Cortex of kidney (tissue), 1 donor: ENCODE measurements at places on chromosomes 7 and 10.

DNA sequence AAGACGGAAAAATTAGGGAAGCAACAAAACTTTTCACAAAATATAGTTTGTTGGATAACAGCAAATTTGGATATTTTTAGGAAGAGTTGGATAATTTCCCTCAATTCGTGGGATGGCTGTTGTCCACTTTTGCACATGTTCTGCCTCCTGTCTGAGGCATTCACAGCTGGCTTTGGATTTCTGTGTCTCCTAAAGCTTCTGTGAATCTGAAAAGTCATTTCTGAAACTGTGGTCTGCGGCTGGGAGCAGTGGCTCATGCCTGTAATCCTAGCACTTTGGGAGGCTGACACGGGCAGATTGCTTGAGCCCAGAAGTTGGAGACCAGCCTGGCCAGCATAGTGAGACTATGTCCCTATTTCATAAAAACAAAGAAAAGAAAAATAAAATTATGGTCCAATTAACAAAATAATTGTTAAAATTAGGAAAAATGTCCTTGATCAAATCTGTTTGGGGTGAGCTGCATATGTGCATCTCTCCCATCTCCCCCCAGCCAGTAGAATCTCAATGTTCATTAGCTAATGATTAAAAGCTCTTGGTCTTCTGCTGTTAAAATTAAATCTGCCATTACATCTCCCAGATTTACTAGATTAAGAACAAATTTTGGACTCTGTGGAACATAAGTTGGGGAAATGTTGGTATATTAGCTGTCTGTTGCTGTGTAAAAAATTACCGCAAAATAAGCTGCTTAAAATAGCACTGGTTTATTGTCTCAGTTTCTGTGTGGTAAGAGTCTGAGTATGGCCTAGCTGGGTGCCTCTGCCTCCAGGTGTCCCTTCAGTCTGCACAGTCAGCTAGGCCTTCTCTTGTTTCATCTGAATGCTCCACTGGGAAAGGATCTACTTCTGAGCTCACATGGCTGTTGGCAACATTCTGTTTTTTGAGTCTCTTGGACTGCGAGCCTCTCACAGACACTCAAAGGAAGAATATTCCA, 332.0 kb upstream of the FZD1 start:
- no peak for DNase-seq

- DNase-seq = no peak
These were observed 188.9 kb downstream of the SKIDA1 start for GRCh38 chr10:21336476-21337170.

GRCh38 chr7:130844811-130845580, 111.0 kb upstream of the KLF14 start:
- DNase-seq = no peak

DNA sequence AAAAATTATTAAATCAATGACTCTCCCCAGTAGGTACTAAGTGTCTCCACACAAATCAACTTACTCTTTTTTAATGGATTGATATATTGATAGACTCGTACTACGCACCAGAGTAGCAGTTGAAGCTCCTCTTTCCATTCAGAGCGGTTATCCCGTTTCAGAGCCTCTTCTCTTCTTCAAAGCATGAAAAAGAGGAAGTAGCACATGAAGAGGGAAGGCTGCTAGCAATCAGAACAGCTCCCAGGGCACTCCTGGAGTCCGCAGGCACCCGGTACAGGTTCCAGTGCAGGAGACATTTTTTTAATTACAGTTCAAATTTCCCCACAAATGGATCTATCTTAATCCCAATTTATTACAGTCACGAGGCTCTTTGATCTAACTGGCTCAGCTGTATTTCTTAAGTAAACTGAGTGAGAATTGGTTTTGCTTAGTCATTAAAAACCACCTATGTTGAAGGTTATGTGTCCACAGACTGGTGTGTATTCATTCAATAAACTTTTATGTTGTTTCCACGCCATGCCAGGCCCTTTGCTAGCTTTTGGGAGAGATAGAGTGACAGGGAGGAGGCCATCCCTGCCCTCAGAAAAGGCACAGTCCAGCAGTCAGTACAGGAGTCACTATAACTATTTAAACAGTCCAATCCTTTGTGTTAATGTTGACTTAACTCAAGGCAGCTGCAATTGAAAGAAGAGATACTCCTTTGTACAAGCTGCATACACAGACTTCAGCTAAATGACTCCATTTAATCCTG, 32.1 kb upstream of the CALN1 start:
- DNase-seq = no peak

GRCh38 chr10:34474009-34474376, 341.1 kb downstream of the PARD3 start:
- no peak for DNase-seq

DNA sequence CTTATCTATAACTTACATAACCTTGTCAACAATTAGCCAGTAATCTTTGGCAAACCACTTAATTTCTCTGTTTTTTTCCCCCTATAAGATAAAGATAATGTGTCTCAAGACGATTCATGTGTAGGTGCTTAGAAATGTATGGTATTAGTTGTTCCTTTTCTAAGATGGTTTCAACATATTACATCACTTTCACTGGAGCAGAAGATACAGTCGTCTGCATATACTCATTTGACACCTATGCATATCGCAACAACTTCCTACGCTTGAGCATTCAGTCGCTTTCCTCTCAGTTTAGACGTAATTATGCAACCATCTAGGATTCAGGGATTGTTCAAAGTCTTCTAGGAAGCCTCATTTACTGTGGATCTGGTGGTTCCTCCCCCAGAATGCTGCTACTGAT, 396.7 kb downstream of the PHTF2 start:
- no peak for DNase-seq

GRCh38 chr7:83614112-83614511, 34.8 kb downstream of the SEMA3E start:
- no peak for DNase-seq

DNA sequence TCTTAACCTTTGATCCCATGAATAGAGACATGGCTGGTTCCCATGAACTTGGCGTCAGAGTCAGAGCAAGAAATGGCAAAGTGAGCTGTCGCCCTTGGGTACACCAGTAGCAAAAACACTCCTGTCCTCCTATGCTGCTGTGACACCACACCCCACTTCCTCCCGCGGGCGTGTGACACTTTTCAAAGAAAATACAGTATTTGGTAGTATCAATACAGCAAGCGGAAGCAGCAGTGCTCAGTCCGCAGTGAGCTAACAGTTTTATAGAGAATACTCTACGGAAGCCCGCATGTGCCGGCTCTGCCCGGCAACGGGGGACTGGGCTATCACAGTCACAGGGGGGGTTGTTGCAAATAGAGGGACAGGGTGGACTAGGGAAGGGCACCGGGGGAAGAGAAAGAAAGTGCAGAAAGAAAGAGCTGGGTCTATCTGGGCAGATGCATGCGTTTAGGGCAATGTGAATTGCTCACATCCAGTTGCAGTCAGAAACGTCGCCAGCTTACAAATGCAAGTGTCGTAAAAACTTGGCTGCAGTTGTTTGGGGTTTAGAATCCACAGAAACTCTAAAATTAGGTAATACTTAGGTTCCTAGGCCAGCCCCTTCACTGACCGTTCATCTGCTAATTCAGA, 49.8 kb downstream of the PRKCQ start:
- no peak for DNase-seq

DNA sequence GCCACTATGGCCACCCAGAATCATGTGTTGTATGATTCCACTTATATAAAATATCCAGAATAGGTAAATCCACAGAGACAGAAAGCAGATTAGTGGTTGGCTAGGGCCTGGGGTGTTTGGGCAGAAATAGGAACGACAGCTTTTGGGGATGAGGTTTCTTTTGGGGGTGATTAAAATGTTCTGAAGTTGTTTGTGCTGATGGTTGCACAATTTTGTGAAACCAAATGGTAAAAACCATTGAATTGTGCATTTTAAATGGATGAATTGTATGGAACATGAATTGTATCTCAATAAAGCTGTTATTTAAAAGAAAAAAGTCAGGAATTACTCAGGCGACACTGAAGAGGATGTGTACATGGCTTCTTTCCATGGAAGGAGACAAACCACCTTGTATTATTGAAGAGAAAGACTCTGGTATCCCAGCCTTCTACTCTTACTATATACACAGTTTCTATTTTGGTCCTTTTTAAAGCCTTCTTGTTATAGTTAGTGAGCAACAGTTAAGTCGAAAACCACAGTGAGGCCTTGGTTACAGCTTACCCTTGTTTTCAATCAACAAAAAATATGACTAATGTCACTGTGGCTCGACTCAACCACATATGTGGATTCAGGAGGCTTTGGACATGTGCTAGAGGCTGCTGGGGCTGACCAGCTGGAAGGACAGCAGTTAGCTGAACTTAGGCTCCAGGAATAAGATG, 57.1 kb upstream of the KMT2E start:
- no peak for DNase-seq

- DNase-seq = no peak
These were observed 48.9 kb downstream of the OGDH start for GRCh38 chr7:44655341-44655740.

- DNase-seq = no peak
These were observed 17.3 kb upstream of the MSRB2 start for GRCh38 chr10:23078114-23078513.

DNA sequence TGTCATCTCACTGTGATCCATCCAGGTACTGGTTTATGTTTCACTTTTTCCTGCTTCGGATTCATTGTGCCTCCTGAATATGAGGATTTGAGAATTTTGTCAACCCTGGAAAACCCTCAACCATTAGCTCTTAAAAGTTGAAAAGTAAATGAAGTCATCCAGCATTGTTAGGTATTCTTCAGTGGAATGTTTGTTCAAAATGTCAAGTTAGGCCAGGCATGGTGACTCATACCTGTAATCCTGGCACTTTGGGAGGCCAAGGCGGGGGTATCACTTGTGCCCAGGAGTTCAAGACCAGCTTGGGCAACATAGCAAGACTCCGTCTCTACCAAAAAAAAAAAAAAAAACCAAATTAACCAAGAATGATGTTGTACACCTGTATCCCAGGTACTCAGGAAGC, 222.1 kb downstream of the NSUN6 start:
- no peak for DNase-seq

GRCh38 chr7:39536951-39537350, 29.3 kb upstream of the YAE1 start:
- DNase-seq = no peak

DNA sequence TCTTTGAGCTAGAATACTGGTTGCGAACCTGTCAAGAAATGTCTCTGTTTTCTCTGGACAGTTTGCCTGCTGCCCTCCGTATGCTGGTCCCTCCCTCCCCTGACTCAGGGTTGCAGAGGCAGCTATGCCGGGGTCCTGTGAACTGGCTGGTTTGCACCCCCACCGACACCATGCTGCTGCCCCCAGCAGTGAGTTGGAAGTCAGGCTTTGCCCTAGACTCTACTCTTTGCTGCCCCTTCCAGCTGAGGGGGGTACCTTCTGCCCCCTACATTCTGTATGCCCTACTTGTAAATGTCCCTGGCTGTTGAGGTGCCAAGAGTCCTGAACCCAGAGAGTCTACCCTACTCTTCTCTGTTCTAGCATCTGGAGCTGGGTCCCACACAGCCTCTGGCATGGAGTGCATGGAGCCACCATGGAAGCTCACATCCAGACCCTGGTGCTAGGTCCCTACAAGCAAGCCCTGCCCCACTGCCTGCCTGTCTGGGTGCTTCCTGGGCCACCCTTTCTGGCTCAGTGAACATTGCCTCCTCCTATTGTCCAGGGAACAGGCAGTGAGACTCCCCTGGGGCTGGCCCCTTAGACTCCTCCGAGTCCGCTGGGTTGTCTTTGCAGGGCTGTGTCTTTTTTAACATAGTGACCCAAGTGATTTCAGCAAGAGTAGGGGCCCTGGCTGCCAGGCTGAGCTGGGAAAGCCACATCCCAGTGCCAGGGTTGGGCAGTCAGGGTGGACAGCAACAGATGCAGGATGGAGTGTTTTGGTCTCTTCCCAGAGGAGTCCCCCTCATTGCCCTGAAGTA, 138.9 kb downstream of the ADCY1 start:
- DNase-seq = no peak

DNA sequence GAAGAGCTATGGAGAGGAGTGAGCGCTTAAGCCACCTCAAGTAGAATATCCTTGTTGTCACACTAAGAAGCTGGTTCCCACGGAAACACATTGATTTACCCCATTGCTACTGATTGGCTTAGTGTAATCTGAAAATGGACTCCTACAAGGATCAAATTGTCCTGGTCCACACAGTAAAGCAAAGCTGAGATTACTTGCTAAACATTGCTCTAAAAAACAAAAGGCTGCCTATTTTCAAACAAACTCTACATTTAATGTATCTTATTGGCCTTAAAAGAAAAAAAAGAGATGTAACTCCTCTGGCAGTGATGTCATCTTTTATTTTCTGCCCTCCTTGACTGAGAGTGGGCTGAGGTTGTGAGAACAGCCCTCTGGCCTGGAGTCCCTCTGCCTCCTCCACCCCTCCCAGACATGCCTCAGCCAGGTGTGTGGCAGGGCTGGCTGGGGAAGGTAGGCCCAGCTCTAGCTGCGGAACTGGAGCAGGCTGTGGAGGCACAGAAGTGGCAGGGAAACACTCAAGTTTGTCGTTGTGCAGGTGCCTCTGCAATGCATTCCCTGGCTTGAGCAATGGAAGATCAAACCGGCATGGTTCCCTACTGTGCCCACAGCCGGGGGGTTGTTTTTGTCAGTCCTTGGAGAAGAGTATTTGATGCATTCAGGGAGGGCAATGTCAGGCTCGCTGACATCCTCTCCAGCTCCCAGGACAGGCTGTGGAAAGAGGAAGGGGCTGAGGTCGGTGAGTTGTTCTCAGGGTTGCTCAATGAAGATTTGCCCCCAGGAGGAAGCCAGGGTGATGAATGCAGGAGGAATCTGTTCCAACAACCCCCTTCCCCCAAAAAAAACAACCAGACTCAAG, 9.1 kb downstream of the KLF6 start:
- no peak for DNase-seq

DNA sequence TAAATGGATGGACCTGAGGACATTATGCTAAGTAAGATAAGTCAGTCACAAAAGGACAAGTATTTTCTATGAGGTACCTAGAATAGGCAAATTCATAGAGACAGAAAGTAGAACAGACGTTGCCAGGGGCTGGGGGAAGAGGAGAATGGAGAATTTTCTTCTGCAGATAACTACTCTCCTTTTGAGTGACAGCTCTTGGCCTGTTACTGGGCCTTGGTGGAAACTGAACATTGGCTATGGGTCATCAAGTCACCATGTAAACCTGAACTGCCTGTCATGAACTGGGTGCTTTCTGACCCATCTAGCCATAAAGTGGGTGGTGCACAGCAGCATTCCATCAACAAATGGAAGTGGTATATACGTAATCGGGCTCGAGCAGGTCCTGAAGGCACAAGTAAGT, 29.3 kb upstream of the NFE2L3 start:
- no peak for DNase-seq

DNA sequence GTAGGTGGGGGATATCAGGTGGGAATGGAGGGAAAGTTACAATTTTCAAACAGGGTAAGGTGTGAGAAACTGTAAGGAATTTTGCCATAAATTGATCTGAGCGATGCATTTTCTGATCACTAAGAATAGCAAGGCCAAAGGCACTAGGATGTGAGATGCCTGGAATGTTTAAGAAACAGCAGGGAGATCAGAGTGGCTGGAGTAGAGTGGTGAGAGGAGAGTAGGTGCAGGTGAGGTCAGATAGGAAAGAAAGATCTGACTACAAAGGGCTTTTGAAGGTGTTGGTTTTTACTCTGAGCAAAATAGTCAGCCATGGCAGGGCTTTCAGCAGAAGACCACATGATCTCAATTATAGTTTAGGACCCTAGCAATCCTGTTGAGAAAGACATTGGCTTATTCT, 55.0 kb downstream of the HDAC9 start:
- no peak for DNase-seq

- no peak for DNase-seq
These were observed 14.6 kb downstream of the DRGX start for GRCh38 chr10:49381111-49381900.

- DNase-seq = no peak
These were observed 134.9 kb upstream of the ZNF92 start for GRCh38 chr7:65238785-65239184.
